Right ventricle myocardium superior (tissue), 1 donor: ENCODE measurements at places on chromosomes 3 and 15. TPM values are rescaled to one million over a fixed set of nuclear protein-coding genes. Genes with fewer than 3 reads are reported as not detected.
A peak's percentile ranks its signal among the peaks of the same experiment; 100 is the strongest.

GRCh38 chr3:120780977-120781376, 38.4 kb downstream of the GTF2E1 start:
- peak; percentile 26 for DNase-seq

The MRAS gene
- total RNA-seq: 368 TPM

DNA sequence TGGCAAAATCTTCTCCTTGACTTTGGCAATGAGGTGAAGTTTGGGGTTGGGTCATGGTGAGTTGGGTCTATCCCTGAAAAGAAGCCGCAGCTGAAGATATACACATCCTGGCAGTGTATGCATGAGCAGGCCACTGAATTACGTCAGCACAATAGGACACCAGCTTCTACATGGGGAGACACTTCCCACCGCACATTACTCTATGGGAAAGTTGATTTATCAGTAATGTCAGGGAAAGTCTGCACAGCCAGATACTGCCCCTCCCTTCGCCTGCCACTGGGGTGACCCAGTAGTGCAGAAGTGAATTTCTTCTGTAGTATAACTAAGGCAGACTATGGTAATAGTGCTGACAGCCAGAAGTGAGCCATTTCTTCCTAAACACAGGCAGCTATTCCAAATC, 245.0 kb downstream of the NTRK3 start:
- no peak for DNase-seq

- DNase-seq: no peak
Observed at GRCh38 chr15:91445695-91446228, 345.7 kb downstream of the SV2B start.

The CD80 gene
- not detected for total RNA-seq

The CHL1 gene
- 24.2 TPM for total RNA-seq

- DNase-seq: no peak
Observed at GRCh38 chr3:177405191-177405672, 207.9 kb upstream of the TBL1XR1 start.

GRCh38 chr15:53875711-53876110, 102.5 kb upstream of the UNC13C start:
- DNase-seq: no peak

GRCh38 chr3:149579838-149580542, 77.8 kb downstream of the WWTR1 start:
- DNase-seq: no peak

GRCh38 chr3:2889736-2890135, 220.4 kb downstream of the IL5RA start:
- no peak for DNase-seq

DNA sequence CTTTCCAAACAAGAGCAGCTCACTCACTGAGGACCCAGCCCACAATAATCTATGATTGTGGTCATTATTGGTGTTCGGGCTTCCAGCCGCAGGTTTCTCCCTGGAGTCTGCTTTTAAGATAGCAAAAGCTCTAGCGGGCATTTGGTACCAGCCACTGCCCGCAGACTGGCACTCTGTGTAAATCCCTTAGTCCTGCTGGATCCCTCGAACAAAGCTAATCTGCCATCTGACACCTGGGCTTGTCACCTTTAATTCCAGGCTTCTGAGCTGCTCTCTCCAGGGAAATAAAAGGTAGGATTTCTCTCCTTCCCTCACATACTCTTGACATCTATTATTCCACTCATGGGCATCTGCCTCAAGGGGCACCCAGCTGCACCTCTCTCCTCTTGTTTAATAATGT, 158.7 kb downstream of the PDCD6IP start:
- no peak for DNase-seq

DNA sequence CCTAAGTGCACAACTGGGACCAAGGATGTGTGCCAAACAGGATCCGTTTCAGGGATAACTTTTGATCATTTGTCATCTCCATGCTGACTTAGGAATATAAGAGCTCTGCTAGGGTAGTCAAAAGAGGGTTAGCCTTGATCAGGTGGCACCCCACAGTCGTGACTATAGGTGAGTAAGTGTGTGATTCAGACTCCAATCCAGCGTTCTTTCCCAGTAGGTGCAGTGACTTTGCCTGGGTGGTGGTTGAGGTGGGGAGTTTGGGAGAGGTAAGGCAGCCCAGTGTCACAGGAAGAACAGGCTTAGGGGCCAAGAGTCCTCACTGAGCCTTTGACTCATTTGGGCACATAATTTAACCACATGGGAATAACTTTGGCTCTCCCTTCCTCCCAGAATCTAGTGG, 51.0 kb downstream of the CHDH start:
- no peak for DNase-seq

The AGBL1 gene
- total RNA-seq: not detected

GRCh38 chr3:170424879-170425278, 6.2 kb downstream of the CLDN11 start:
- DNase-seq: no peak
